ENCODE measurements at places on chromosomes 4 and X. TPM values are rescaled to one million over a fixed set of nuclear protein-coding genes. Genes with fewer than 3 reads are reported as not detected.

Gene ZNF674
- total RNA-seq = 8.2 TPM

Gene AFM
- not detected for total RNA-seq

Gene CFP
- 0.96 TPM for total RNA-seq

Gene KLKB1
- not detected for total RNA-seq

Gene PRIMPOL
- 34.4 TPM for total RNA-seq

Gene FAM9B
- total RNA-seq = 1.2 TPM

Gene CT45A2
- total RNA-seq = not detected

Gene MEPE
- 10.8 TPM for total RNA-seq

Gene TMLHE
- 10.4 TPM for total RNA-seq

Gene HTN3
- total RNA-seq = 4.8 TPM

Gene RBMXL3
- total RNA-seq = 1.4 TPM

Gene OTUD6A
- total RNA-seq = not detected

Measured in umbilical cord (tissue), 2 donors.